ENCODE measurements at places on chromosomes 16 and 17.
A peak's percentile ranks its signal among the peaks of the same experiment; 100 is the strongest.

DNA sequence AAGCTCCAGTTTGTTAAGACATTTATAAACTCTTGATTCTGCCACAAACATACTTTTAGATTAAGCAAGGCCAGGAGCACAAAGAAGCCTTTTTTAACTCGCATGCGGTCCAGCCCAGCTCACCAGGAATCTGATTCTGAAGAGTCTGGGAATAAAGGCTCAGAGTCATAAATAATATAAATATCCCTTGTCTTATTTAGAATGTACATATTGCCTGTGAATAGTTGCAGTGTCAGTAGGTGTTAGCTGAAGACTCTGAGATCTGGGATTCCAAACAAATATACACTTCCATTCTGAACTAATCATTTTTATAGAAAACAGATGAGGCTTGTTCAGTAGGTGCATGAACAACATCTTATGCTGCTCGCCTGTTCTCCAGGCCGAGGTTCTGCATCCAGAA is 59.1 kb upstream of the ELAC2 start:
- DNase-seq = no peak

DNA sequence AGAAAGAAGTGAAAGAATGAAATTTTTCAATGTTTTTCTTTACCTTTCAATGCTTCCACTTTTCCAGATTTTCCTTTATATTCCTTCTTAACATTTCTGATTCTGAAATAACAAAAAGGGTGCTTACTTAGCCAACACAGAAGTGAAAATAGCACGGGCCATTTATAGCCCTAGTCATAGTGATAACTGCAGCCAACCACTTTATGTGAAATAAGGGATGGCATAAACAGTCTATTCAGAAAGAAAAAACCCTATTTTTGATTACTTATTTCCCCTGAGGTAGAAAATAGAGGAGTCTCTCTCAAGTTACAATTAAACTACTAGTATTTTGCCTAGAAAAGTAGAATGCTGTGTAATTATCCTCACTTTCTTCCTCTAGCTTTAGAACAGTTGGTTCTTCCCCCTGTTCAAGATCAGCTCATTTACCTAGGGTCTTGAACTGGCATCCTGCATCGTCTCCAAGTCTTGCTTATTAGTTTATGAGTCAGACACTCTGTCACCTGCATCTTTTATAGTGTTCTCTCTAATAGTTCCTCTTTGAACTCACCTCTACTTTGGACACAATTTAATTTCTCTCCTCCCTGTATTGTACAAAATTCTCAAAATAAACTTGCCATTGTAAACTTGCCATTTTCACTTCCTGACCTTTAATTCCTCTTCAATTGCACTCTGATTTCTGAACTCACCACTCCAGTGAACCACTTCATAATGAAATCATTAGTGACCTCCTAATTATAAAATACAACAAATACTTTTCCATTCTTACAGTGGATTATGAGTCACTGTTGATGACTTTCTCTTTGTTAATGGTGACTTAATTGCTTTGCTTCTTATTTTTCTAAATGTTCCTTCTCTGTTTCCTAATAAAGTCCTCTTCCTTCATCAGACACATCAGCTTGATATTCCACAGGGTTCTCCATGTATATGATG is 23.6 kb downstream of the ABCA6 start:
- DNase-seq = no peak

DNA sequence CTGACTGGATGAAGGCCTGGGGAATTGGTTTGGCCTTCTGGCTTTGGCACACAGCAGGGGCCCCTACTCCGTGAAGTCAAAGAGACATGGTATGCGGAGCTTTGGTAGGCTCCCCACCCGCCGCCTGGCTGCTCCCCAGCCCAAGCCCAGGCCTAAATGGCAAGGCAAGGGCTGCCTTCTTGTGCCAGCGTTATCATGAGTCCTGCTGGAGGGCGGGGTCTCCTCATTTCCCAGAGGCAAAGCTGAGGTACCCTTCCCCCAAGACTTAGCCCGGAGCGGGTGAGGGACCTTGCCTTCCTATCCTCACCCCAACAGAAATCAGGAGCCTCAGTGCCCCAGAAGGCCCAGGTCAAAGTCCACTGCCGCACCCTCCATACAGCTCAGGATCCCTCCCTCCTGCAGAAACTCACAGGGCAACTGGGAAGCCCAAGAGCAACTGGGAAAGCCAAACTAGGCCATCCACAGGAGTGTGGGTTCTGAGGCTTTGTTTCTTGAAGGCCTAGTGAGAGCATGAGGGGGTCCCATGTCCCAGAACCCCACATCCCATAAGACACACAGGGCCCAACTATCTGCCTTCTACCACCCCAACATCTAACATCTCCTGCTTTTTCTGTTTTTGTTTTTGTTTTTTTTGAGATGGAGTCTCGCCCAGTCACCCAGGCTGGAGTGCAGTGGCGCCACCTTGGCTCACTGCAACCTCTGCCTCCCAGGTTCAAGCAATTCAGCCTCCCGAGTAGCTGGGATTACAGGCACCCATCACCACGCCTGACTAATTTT is 9.3 kb downstream of the PGAP3 start:
- no peak for DNase-seq

DNA sequence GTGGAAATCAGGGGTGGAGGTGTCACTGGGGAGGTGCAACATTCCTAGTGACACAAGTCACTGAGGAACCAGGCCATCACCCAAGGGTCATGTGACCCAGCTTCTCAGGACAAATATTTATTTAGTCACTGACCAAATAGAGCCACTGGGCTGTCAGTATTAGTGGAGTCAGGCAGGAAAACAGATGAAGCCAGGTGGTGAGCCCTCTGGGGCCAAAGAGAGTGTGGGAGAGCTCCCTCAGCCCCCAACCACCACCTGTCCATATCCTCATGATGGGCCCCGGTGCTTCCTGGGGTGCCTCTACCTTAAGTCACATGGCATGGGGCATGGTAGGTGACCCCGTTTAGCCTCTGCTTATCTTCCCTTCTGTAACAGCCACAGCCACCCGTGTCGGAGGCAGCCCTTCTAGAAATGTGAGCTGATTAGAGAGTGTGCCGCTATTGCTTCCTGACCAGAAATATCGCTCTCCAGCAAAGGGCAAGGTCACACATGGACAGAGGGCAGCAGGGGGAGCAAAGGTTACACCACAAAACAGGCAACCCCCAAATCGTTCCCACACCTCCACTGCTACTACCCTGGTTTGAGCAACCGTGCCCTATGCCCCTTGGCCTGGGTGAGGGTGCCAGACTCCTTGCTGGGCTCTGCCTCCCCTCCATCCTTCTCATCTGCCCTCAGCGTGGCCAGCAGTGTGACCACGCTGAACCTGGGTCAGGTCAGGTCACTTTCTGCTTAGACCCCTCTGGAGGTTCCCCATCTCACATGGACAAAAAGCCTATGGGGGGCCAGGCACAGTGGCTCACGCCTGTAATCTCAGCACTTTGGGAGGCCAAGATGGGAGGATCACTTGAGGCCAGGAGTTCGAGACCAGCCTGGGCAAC is 8.6 kb upstream of the AKTIP start:
- peak; percentile 29 for DNase-seq

DNA sequence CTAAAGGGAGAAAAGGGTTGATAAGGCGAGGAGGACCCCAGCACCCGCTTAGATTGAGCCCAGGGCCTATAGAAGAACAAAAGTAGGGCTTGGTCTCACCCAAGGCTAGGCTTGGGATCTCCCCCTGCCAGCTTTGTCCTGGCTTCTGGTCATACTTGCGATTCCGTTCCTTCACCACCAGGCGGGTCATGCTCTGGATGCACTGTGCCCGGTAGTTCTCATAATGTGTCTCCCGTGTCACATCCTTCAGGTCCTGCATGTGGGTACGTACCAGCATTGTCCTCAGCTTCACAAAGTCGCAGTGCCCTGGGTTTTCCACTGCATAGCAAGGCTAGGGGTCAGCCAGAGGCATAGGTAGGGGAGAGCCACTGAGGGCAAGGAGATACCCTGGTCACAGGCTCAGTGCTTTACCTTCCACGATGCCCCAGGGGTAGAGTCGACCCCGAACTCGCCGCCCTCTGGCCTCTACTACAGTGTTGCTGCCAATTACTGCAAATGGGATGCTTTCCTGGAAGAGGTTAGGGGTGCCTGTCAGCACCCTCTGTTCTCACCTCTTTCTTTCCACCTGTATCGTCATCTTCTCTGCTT is 6.5 kb upstream of the MTMR4 start:
- no peak for DNase-seq

- no peak for DNase-seq
Measured at GRCh38 chr17:37188157-37188556, 187.6 kb upstream of the C17orf78 start.

GRCh38 chr16:27109666-27110523 is 43.2 kb downstream of the C16orf82 start:
- DNase-seq = peak; percentile 34

- no peak for DNase-seq
Measured at GRCh38 chr16:77459534-77460254, 24.9 kb upstream of the ADAMTS18 start.

- peak; percentile 19 for DNase-seq
Measured at GRCh38 chr17:38333635-38334295, 10.0 kb downstream of the GPR179 start.

DNA sequence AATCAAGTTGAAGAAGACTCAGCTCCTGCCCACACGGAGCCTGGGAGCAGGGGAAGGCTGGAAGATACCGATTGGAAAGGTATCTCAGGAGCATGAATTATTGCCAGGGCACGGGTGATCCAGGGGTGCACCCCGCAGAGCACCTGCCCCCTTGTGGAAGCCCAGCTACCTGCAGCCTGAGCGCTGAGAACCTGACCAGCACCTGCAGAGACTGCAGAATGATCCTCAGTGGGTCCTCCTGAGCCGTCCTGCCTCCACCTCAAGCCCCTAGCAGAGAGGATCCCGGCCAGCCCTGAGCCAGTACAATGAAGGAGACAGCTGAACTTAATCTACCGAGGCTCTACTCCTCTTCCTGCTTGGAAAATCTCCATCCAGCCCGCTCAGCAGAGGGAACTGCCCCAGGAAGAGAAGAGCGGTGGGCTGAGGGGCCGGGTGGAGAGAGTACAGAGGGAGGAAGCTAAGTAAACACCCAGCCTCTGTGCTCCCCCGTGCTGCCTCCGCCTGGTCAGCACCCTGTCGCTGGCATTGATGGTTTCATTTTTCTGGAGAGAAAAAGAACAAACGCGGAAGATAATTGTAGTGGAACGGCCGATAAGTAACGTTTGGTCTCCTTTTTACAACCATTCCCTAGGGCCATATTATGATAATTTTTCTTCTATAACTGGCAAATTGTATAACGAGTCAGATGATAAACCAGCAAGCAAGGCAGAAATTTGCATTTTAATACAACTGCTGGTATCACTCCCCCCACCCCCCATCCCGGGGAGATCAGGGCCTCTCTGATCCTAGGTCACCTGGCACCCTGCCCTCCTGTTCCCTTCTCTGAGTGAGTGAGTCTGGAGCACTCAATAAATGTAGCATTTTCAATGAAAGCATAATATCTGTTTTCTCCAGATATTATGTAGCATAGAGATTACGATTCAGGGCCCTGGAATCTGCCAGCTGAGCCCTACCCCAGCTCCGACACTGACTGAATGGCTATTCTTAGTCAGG is 204.5 kb upstream of the RPL38 start:
- peak; percentile 90 for DNase-seq

GRCh38 chr17:3545151-3545550 is 12.5 kb downstream of the TRPV3 start:
- DNase-seq = no peak

DNA sequence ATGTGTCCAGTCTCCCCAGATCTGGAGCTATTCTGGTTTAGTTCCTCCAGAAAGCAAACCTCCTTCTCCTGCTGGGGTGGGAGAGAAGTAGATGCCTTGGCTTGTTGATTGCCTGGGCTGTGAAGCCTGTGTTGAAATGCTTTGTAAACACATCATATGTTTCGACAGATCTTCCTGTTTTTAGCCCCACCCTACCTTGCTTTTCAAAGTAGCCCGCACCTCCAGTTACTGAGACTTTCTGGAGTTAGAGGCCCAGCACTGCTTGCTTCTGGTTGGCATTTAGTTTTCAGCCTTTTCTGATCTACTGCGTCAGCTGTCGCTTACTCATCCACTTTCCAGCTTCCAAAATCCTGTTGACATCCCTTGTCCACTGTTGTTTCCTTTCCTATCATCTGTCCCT is 17.9 kb upstream of the NDEL1 start:
- no peak for DNase-seq

DNA sequence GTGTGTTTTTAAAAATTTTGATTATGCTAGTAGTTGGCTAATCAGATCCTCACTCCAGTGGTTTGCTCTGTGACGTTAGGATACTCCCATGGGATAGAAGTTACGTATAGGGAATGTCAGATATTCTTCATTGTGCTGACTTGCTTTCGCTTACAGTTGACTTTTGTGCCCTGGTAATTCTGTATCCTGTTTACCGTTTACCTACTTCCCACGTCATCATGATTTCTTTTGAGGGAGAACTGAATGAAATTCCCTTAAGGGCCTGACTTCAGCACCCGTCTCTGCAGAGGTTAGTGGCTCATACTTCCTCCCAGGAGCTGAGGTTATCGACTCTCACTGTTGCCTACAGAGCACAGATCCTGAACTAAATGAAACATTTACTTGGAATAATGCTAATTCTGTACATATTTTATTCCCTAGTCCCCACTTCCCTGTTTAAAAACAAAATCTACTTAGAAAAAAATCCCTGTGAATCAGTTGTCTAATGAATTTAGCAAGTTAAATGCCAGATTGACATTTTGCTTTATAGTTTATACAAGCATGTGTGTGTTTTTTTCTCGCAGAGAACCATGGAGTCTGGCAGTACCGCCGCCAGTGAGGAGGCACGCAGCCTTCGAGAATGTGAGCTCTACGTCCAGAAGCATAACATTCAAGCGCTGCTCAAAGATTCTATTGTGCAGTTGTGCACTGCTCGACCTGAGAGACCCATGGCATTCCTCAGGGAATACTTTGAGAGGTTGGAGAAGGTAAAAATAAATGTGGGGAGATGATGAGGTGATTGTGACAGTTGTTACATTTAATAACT is 2.8 kb downstream of the PRKAR1A start:
- DNase-seq = no peak

DNA sequence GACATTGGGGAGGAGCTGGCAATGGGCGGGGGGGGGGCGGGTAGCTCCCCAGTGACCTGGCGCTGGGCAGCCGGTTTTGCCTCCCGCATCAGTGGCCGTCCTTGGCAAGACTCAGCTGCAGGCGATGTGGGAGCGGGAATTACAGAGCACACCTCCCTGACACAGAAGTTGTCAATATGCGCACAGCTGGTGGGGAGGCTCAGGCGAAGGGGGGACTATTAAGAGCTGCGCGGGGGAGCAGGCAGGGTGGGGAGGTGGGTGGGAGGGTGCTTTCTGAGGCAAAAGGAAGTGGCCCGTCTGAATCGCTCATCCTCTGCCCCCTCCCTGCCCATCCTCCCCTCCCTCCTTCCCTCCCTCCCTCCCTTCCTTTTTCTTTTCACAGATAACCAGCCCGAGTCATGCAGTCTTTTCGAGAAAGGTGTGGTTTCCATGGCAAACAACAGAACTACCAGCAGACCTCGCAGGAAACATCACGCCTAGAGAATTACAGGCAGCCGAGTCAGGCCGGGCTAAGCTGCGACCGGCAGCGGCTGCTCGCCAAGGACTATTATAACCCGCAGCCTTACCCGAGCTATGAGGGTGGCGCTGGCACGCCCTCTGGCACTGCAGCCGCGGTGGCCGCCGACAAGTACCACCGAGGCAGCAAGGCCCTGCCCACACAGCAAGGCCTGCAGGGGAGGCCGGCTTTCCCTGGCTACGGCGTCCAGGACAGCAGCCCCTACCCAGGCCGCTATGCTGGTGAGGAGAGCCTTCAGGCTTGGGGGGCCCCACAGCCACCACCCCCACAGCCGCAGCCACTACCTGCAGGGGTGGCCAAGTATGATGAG is 44.0 kb downstream of the SREBF1 start:
- peak; percentile 44 for DNase-seq
